Stimulated activated CD4-positive, alpha-beta T cell treated with anti-CD3 and anti-CD28 coated beads, TNF-alpha, amount 100 ng/mL, for 4 hours (primary cell): ENCODE measurements at places on chromosomes 5 and 9.

GRCh38 chr5:157445745-157446411 is 14.1 kb upstream of the NIPAL4 start:
- no peak for DNase-seq

DNA sequence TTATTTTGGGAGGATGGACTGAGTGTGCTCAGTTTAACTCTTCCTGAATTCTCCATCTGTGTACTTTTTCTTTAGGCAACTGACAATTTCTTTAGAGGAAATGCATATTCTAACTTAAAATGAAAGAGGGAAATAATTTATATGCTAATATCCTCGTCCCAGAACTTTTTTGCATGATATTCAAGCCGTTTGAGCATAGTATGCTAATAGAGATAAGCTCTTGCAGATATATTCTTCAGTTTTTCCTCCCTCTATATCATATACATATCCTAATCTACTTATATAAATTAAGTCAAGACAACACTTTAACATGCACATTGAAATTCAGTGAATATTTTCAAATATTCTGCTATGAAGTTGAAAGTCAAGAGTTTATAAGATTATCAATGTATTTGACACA is 84.7 kb downstream of the YTHDC2 start:
- no peak for DNase-seq

DNA sequence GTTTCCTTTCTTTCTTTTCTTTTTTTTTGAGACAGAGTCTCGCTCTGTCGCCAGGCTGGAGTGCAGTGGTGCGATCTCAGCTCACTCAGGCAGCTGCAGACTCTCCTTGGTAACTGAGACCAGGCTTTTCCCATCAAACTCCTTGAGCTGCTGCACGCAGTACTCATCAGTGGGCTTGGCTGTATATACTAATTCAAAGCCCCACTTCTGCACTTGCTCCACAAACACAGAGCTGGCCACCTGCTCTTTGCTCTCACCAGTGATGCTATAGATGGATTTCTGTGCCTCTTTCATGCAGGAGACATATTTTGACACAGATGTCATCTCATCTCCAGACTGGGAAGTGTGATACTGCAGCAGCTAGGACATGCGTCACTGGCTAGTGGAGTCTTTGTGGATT is 252.7 kb downstream of the AP3B1 start:
- DNase-seq = no peak

- DNase-seq = no peak
Observed at GRCh38 chr9:136201174-136201573, 3.8 kb downstream of the LHX3 start.

DNA sequence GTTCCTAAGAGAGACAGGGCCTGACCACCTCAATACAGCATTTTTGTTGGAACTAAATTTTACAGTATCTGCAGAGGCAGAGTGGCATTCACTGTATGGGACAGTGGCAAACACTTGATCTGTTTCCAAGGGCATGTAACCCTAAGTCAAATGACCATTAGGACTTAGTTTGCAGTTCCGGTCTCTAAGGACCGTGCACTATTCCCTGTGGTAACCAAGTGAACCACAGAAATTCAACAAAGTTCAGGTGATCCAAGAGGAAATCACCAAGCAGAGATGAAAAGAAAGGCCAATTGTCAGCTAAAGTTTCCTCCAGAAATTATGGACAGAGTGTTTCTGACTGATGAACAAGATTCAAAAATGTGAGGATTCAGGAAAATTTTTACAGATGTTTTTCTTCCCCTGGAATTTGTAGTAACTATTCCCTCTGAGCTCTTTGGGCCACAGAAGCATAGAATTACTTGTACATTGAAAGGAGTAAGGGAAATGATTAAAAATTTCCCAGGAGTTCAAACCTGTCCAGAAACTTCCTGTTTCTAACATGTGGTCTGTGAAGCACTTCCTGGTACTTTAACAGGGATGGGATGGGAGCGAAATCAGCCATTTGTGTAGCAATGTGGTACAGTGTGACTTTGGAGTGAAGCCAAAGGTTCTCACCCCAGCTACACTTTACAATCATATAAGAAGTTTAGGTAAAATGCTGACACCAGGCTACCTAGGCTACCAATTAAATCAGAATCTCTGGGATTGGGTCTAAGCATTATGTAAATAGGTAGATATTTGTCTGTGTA is 266.1 kb upstream of the MAP3K1 start:
- DNase-seq = no peak

DNA sequence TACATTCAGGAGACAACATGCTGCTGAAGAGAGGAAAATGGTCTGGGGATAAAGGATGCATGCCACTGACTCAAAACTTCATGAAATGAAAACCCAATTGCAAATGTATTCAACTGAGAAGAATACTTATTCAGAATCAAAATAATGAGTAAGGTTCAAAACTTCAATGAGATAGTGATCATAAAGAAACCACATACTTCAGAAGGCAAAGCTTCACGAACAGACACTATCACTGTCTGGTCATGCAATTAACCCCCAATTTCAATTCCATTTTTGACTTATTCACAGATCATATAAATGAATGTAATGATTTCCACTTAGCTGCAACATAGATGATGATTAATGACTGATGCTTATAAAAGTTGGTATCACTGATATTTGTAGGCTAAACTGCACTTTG is 33.0 kb upstream of the CTNNAL1 start:
- no peak for DNase-seq

DNA sequence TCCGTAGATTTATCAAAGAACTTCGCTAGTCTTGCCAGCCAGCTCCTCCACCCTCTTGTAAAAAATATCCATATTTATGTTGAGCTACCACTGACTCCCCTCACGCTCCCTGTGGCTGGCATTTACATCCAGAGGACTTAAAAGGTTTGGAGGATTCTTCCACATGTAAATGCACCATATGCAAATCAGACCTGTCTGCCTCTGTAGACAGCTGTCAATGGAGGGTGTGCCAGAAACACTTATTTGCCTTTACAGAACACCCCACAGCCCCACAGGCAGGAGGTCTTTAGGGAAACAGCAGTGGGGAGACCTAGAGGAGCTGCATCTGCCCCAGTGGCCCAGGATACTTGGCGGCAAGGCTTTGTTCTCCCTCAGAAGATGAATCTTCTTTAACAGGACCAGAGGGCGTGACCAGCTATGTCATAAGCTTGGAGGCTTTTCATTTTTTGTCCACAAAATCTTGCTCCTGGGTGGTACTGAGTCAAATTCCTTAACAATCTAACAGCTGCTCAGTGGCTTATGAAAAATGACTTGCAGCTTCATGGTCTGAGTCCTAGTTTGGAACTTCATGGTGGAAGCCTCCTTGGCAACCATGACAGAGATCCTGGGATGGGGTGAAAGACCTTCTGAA is 535.8 kb downstream of the EBF1 start:
- DNase-seq = no peak

DNA sequence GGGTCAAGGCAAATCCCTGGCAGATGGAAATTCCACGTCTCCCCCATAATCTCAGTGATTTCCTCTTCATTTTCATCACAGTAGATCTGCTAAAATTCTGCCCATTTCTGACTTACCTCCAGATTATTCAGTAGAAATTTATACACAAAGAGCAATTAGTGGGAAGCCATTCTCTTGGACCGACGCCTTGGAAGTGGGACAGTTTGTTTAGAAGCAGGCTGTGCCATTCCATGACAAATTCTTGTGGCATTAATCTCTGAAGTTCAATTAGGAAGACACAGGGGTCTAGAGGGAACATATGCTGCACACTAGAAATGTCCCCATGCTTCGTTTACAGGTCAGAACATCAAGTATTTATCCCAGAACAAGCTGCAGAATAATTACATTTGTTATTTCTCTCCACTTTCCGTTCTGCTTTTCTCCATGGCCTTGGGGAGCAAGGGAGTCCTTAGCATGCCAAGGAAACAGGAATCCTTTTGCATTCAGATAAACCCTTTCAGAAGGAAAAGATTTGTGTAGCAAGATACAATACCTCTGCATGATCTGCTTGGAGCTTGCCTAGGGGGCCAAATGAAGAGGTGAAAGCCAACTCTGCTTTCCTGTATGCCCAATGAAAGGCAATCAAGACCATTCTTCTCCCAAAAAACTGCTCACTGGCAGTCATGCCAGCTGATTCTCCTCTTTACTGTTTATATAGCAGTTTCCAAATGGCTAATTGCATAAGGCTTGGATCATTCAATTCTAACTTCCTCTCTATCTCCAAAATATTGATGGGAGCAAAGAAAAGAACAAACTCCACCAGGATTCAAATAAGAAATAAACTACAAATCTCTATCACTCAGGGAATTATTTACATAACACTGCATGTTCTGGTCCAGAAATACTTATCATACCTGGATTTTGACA is 2.5 kb upstream of the PRKACG start:
- DNase-seq = no peak

- no peak for DNase-seq
Observed at GRCh38 chr9:16386007-16386826, 484.3 kb downstream of the BNC2 start.

DNA sequence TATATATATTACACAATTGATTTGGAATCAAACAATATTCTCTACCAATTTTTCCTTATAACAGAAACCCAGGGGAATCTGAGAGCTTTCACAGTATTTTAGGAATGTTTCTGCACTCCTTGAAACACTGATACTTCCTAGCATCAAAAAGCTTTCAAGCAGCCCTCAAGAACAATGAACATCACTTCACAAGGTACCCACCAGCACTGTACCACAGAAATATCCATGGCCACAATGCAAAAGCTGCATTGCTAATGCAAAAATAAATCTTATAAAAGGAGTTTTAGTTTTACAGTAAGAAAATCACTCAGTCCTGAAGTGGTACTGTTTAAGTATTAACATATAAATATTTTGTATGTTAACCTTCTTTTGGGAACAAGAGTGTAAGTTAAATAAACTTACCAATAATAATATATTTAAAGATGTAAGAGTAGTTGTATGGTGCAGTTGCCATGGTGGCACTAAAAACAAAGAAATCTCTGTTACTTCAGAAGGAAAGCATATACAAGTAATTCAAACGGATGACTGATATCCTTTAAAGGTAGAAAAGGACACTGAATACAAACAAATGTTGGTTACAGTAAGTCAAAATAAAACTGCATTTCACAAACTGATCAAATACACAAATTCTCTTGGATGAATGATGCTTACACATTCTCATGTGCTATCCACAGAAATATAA is 8.6 kb downstream of the RAB14 start:
- DNase-seq = no peak

DNA sequence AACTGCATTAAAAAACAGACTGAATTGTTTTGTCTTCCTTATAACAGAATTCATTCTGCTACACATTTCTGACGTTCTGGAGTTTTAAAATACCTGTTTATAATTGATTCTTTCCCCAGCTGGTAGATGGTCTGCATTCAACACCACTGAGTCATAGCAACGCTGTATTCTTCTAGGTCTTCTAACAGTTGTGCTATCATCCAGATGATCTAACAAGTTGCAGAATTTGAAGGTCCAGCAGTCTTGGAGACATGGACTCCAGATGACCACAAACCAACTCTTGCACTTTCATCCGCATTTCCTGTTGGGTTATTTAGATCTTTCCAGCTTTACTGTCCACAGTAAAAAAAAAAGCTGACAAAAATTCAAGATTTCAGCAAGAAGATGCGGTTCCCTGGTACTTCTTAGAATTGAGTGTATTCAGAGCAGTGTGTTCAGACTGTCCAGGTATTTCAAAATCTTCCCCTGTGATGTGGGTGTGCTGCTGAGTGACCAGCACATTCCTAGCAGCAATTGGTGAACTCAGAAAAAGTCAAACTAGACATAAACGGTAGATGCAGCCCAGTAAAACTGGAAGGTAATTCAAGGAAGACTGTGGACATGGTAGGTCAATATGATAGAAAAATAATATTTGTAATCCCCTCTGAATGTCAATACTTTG is 50.2 kb downstream of the CSNK1A1 start:
- no peak for DNase-seq

DNA sequence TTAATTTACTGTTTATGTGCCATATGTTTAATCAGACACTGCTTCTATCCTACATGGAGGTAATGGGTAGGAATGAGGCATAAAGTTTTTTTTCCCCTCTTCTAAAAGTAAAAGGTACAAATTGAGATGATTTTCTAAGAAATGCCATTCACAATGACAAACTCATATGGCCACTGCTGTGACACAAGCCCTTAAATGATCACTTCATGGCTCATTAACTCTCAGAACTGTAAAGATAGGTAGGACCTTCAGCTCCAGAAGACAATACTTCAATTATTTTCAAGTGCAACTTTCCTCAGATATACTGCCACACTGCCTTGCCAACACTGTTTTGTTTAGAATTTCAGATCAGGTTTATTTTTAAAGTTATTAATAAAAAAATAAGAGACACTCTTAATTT is 362.9 kb upstream of the ZNF608 start:
- no peak for DNase-seq

GRCh38 chr9:90539286-90539685 is 103.3 kb downstream of the DIRAS2 start:
- DNase-seq = no peak

DNA sequence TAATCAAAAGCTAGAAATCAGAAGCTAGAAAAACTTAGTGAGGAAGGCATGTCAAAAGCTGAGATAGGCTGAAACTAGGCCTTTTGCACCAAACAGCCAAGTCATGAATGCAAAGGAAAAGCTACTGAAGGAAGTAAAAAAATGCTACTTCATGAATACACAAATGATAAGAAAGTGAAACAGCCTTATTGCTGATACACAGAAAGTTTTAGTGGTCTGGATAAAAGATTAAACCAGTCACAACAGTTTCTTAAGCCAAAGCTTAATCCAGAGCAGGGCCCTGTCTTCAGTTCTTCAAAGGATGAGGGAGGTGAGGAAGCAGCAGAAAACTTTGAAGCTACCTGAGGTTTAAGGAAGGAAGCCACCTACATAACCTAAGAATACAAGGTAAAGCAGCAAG is 102.5 kb upstream of the SH3GL2 start:
- no peak for DNase-seq

GRCh38 chr9:14827805-14828204 is 82.4 kb downstream of the FREM1 start:
- no peak for DNase-seq

GRCh38 chr9:89278997-89279739 is 31.8 kb upstream of the CKS2 start:
- no peak for DNase-seq

DNA sequence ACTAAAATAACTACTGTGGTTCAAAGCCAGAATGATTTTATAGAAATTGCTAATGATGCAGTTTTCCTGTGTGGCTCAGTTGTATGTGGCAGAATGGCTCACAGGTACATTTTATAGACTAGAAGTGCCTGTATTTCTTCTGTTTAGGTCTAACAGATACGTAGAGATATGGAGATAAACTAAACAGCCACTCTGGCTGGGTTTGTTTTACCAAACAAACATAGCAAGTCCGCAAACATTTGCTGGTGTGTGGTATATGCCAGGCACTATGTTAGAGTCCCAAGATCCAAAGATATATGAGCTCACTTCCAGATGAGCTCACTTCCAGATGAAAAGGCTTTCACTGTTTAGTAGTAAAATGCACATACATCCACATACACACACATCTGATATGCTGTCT is 24.4 kb downstream of the ADRB2 start:
- no peak for DNase-seq

- DNase-seq = no peak
Observed at GRCh38 chr9:94981723-94982090, 255.2 kb downstream of the AOPEP start.

DNA sequence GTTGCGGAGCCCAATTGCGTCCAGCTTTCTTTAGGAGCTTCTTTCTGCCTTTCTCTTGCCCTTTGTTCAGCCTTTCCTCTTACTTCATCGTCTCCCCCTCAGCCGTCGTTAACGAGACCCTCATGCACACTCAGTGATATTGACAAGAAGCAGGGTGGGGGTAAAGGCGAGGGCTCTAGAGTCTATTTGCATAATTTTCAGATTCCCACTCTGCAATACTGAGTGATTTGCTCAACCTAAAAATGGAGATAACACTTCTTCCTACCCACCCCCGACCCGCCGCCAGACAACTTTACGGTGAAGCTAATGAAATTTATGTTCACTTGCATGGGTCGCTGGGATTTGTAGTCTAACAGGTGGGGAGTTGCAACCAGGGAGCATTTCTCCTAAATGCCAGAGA is 1.3 kb upstream of the TBC1D2 start:
- peak; percentile 7 for DNase-seq
